ENCODE measurements at places on chromosomes 3 and 15.

DNA sequence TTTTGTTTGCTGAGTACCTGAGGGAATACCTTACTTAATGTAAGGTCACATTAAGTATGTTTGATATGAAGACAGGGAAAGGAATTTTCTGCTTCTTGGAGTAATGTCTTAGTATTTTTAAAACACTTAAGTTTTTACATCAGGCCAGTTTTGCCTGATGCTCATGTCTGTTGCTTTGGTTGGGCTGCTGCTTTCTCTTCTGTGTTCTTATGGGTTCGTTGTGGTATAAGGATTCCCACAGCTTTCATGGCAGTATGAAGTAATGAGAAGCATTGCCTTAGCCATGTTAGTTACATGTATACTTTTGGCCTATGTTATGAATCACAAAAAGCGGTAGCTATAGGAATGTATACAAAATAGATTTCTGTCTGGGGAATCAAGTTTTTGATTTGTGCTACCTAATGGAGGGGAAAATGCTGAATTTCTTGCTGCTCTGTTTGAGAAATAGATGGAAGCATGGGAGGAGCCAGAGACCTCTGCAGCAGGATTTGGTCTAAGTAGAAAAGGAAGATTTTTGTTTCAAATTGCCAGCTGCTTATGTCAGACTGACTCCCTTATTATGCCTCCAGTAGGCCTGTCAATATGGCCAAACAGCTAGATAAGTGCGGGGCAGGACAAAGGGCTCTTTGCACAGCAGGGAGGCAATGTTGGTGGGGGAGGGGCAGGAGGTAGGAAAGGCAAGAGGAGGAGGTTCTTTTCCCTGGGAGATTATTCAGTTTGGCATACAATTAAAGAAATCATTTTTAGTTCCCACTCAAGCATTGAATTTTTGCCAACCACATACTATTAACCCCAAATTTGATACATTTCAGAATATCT lies 5.2 kb downstream of the SETD5 start:
- H3K27ac ChIP-seq, result peak overlapping the region; percentile 62
- H3K27me3 ChIP-seq, result no peaks in the 10 kb centered on the region
- no peak overlapping the region for H3K4me3 ChIP-seq

DNA sequence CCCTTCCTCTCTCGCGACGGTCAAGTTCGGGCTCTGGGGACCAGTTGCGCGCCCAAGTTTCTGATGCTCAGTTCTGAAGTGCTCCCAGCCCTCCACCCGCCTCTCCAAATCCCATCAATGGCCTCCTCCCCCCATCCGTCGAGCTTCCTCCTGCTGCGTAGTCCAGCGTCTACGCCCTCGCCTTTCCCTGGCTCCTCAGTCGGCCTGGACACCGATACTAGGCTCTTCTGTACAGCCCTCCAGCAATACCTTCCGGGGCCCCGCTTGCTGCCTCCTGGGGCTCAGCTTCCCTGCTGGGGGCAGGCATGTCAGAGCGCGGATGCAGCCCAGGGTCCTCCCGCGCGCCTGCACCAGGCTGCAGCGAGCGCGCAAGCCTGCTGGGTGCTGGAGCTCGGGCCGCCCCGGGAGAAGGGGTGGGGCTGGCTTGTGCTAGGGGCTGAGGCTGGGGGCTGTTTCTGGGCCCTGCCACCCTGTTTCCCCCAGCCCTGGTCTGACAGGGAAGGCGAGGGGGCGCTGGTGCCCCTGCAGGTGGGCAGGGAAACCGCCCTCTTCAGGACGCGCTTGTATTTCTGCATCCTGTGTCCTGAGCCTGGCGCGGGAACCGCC lies 353.3 kb upstream of the SUCLG2 start:
- no peak overlapping the region for H3K27ac ChIP-seq
- peaks cover 11% of the 10 kb centered on the region for H3K4me1 ChIP-seq
- peak; percentile 36 for DNase-seq
- H3K36me3 ChIP-seq, result no peaks in the 10 kb centered on the region

DNA sequence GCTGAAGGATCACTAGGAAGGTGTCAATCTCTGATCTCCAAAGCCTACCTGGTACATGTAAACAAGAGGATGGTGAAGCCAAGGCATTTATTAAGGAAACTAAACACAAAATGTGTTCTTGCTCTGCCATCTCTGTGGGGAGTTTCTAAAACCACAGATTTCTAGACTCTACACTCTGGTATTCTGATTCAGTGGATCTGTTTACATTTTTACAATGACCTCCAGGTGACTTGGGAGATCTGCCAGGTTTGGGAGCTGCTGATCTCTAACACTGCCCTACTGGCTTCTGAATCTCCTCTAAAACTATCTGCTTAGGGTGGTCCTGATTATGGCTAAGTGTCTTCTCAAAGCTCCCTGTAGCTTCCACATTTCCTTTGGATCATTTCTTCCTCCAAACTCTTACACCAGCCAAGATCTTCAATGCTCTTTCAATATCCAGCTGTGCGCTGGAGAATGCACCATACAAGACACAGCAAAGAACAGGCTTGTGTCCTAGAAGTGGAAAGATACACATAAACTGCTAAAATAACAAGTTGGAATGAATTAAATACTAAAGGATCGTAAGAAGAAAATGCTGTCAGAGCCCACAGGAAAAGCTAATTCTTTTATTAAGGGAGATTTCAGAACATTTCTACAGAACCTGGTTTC lies 72.7 kb downstream of the GREM1 start:
- H3K4me3 ChIP-seq, result no peak overlapping the region
- H3K27me3 ChIP-seq, result peaks cover 3% of the 10 kb centered on the region
- no peaks in the 10 kb centered on the region for H3K4me1 ChIP-seq
- no peak overlapping the region for H3K27ac ChIP-seq

DNA sequence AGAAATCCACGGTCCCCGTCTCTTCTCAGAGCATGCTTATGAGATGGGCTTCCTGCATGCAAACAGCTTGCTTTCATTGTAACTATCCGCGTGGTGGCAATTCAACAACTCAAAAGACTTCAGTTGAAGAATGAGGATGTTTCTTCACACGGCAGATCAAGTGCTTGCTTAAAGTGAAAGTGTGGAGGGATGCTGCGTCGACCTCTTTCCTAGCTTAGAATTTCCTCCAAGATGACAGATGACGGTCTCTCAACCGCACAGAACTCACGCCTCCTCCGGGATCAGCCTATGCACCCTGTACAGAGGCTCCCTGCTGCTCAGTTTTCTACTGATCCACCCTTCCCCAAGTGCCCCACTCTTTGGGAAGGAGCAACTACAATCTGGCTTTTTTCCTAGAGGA lies 47.8 kb downstream of the PCSK6 start:
- peaks cover 15% of the 10 kb centered on the region for H3K27me3 ChIP-seq
- H3K27ac ChIP-seq, result no peak overlapping the region
- H3K4me1 ChIP-seq, result peaks cover 2% of the 10 kb centered on the region
- no peak overlapping the region for H3K4me3 ChIP-seq

DNA sequence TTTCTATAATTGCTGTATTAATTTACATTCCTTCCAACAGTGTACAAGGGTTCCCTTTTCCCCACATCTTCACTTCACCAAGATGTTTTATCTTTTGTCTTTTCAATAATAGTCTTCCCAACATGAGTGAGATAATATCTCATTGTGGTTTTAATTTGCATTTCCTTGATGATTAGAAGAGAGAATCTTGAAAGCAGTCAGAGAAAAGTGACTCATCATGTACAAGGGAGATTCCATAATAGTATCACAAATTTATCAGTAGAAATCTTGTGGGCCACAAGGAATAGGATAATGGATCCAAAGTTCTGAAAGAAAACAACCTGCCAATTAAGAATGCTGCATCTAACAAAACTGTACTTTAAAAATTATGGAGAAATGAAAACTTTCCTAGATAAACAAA lies 189.3 kb downstream of the NECTIN3 start:
- H3K4me1 ChIP-seq, result peaks cover 11% of the 10 kb centered on the region
- H3K36me3 ChIP-seq, result peaks cover 3% of the 10 kb centered on the region
- DNase-seq, result no peak
- H3K4me3 ChIP-seq, result no peak overlapping the region

DNA sequence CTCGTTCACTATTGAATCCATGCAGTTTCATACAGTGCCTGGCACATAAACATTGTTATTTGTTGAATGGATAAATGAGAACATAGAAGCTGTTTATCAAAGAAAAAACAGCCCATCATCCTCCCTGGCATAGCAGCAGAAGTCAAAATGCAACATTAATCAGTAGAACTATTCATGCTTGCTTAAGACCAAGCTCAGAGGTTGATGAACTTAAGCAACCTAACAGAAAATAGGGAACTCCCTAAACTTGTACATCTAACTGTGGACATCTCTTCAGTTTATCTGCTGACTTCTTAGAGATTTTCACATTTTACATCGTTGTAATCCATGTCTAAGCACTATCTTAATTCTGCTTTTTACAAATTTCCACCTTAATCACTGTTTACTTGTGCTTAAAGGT lies 29.2 kb downstream of the SENP8 start:
- no peaks in the 10 kb centered on the region for H3K4me1 ChIP-seq
- H3K4me3 ChIP-seq, result no peak overlapping the region
- no peak overlapping the region for H3K27ac ChIP-seq
- DNase-seq, result no peak
- no peaks in the 10 kb centered on the region for H3K36me3 ChIP-seq
- no peaks in the 10 kb centered on the region for H3K27me3 ChIP-seq

GRCh38 chr3:166570102-166570501 lies 732.9 kb upstream of the BCHE start:
- DNase-seq, result no peak
- no peaks in the 10 kb centered on the region for H3K36me3 ChIP-seq
- no peaks in the 10 kb centered on the region for H3K27me3 ChIP-seq
- H3K4me3 ChIP-seq, result no peak overlapping the region

DNA sequence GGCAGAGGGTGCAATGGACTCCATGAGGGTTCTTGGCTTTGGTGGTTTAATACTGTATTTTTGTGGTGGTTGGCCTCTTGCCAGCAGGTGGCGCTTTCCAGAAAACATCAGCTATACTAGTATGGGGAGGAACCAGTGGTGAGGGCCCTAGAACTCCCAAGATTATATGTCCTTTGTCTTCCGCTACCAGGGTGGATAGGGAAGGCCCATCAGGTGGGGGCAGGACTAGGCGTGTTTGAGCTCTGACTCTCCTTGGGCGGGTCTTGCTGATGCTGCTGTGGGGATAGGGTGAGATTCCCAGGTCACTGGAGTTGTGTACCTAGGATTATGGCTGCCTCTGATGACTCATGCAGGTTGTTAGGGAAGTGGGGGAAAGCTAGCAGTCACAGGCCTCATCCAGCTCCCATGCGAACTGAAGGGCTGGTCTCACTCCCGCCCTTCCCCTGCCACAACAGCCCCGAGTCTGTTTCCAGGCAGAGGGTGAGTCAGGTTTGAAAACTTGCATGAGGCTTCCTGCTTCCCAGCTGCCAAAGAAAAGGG lies 357.7 kb downstream of the OTOL1 start:
- H3K36me3 ChIP-seq, result no peaks in the 10 kb centered on the region
- no peaks in the 10 kb centered on the region for H3K4me1 ChIP-seq
- no peak overlapping the region for H3K27ac ChIP-seq
- DNase-seq, result peak; percentile 49
- no peaks in the 10 kb centered on the region for H3K27me3 ChIP-seq

All from activated CD4-positive, alpha-beta T cell treated with anti-CD3 and anti-CD28 coated beads for 36 hours (primary cell).